ENCODE measurements at places on chromosomes 3 and 15.

GRCh38 chr15:57534281-57534680, 57.4 kb upstream of the MYZAP start:
- no peak for DNase-seq

DNA sequence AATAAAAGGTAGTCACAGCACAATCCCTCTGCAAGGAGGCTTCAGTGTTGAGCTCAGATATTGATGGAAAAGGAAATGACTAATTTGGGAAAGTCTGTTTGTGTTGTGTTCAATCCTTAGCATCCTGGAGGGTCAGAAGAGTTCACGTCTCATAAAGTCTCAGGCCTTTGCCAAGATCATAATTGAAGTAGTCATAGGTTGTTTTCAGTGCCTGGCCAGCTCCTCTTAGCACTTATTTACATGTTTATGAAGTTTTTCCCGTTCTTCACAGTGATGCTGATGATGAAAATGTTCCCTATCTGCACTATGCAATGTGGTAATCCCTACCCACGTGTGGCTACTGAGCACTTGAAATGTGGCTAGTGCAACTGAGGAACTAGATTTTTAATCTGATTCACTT, 61.6 kb upstream of the TGFBR2 start:
- DNase-seq: no peak

DNA sequence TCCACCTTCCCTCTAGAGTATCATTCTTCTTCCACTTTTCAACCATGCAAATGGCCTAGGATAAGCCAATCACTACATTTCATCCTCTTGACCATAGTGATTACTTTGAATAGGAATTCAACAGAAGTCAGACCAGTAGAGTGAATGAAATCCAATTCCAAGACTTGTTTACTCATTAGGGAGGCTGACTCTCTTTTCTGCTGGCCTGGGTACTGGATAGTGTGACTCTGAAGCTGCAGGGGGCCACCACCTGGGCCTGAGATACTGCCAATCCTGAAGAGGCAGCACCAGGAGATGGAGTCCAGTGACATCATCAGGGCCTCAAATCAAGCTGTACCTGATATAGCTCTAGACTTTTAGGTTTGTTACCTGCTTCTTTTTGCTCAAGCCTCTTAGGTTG, 7.0 kb upstream of the FSTL1 start:
- DNase-seq: no peak

DNA sequence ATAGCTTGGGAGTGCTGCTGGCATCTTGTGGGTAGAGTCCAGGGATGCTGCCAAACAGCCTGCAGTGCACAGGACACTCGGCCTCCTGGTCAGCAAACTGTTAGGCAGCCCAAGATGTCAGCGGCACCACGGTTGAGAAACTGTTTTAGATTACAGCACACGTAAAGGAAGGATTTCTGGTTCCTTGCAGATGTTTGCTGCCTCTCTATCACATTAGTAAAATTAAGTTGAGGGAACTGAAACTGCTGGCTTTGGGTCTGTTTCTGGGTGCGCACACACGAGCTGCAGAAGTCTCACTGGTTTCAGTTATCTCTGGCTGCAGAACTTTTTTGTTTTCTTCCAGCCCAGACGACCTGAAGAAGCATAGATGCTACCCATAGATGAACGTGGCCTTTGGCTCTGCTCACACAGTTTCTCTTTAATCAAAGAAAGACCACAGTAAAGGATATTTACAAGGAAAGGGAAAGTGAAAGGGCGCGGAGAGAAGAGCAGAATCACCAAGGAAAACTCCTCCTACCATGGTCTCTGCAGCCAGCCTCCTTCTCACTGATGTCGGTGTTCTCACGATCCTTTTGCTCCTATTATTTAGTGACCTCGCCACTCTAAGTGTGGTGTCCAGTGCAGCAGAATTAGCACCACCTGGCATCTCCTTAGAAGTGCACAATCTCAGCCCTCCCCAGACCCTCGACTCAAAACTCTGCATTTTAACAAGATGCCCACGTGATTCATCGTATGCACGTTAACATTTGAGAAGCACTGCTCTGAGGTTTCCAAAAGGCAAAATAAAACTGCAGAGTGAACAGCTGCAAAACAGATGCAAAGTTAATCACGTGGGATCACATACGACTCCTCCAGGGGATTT, 50.6 kb upstream of the AKAP13 start:
- no peak for DNase-seq

DNA sequence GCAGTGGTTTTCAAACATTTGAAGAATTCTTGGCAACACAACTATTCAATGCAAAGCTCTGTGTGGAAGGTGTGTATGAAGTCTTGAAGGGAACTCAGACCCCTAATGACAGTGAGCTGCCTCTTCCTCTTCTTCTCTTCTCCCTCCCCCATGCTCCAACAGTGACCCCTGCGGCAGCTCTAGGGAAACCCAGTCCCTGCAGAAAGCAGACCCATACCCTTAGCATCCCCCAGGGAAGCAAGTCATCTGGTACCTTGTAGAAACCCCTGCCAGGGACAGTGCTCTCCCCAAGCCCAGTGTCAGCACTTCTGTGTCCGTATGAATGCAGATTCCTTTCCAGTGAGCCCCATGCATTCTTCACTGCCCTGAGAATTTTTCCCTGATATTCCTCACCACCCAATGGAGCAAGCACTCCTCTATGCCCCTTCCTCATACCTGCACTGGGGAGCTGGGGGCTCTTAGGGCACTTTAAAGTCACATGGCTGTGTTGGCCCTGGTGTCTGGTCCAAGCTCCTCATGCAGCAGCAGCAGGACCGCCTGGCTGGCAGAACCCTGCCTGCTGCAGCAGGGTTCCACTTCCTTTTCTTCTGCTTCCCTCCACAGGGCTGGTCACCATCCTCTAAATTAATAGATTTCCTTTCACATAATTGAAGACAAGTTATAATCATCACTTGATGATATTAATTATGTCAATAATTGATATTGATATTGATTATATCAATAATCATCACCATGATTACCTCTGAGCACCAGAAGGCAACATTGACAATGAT, 442.5 kb downstream of the EPHB1 start:
- DNase-seq: no peak

- no peak for DNase-seq
Observed at GRCh38 chr15:52155878-52156277, 35.3 kb downstream of the GNB5 start.

DNA sequence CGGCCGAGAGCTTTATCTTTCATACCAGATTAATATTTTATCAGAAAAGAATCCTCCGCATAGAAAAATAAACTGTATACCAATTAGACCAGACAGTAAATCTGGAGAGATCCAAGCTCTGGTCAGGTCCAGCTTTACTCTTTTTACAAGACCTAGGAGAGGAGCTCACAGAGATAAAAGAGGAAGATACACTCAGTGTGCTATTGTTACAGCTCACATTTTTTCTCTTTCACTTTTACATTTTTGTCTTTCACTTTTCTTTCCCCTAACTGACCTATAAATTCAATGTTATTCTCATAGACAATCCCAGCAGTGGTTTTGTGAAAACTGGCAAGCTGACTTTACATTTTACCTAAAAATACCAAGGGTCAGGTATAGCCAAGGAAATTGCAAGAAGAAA, 55.8 kb downstream of the GUCA1C start:
- DNase-seq: no peak

GRCh38 chr15:72421484-72421883, 23.4 kb downstream of the TMEM202 start:
- no peak for DNase-seq

DNA sequence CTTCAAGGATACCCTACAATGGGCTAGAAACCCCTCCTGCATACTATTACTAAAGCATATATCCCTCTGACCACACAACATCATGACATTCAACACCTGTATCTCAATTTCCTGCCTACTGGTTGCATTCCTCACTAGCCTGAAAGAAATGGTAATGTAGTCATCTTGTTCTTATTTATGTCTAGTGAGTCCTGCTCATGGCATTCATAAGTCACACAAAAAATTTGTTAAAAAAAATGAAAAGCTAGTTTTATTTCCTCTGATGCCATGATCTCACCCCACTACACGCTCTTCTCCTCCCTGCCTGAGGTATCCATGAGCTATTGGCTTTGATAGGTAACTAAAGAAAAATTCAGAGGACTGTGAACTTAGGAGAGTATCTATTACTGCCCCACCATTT, 284.5 kb downstream of the ZNF385D start:
- DNase-seq: no peak

DNA sequence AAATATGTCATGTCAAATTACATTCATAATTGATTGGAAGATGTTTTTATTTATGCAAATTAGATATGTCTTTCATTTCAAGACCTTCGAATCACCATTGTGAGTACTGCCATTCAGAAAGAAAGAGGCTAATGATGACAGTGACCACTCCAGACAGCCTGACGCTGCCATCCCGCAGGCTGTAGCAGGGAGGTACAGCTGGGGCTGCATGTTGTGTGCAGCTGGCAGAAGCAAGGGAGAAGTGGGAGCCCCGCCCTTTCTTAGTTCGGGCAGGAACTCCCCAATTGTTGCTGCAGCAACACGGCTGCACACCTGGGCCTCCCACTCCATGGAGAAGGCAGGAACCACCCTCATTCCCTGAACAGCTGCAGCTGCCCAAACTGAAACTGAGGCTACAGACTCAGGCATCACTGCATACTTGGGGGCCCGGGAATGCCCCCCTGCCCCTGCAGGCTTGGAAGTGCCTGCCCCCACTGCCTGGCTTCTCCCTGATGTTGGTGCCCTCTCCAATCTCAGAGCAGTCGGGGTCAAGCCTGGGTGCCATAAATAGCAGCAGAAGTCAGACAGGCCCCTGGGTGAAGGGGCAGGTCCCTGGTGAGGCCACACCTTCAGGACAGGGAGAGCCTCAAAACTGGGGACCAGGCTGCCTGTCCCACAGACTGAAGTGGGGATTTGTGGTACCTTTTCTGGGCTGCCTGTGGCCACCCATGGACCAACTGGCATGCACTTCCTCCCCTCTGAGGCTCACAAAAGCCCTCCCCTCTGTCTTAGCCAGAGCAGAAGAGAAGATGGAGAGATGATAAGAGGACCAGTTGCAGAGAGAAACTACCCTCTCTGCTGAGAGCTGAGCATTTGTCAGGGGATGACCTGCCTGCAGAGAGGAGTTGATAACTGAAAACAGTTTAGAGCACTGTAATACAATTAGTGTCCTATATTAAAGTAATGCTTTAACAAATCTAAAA, 964.6 kb downstream of the SI start:
- DNase-seq: no peak

- no peak for DNase-seq
Observed at GRCh38 chr3:134161898-134162615, 88.6 kb downstream of the RYK start.

- DNase-seq: no peak
Observed at GRCh38 chr3:80055306-80055705, 287.5 kb upstream of the ROBO1 start.

DNA sequence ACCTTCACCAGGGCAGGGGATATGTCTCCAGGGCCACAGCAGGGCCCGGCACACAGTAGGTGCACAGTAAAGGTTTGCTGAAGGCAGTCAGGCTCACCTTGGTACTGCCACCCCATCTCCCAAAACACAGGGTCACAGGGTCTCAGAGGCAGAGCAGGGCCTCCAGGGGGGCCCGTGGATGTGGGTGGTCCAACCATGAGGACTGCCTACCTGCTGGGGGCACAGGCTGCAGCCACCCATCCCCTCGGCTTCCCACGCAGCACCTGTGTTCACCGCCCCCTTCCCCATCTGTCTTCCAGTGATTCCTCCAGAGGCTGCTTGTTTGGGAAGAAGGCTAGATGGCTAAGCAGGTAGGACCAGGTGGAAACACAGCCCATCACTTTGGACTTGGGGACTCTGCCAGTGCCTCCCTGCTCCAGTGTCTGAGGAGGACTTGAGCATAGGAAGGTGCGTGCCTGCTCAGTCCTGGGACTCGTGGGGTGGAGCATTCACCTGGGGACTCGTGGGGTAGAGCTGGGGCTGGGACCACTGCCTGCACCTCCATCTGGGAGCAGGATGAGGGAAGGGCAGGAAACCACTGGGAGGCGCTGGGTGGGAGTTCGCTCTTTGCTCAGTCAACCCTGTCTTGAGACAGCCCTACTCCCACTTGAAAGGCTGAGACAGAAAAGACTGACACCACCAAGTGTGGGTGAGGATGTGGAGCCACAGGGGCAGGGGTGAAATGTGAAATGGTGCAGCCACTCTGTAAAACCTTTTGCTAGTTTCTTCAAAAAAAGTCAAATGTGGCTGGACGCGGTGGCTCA, 18.8 kb upstream of the PLXND1 start:
- no peak for DNase-seq

Data from anterior cingulate cortex (tissue), 58 donors.